Spinal cord (tissue), 10 donors: ENCODE measurements at places on chromosomes 3 and 15. TPM values are rescaled to one million over a fixed set of nuclear protein-coding genes. Genes with fewer than 3 reads are reported as not detected.
A peak's percentile ranks its signal among the peaks of the same experiment; 100 is the strongest.

DNA sequence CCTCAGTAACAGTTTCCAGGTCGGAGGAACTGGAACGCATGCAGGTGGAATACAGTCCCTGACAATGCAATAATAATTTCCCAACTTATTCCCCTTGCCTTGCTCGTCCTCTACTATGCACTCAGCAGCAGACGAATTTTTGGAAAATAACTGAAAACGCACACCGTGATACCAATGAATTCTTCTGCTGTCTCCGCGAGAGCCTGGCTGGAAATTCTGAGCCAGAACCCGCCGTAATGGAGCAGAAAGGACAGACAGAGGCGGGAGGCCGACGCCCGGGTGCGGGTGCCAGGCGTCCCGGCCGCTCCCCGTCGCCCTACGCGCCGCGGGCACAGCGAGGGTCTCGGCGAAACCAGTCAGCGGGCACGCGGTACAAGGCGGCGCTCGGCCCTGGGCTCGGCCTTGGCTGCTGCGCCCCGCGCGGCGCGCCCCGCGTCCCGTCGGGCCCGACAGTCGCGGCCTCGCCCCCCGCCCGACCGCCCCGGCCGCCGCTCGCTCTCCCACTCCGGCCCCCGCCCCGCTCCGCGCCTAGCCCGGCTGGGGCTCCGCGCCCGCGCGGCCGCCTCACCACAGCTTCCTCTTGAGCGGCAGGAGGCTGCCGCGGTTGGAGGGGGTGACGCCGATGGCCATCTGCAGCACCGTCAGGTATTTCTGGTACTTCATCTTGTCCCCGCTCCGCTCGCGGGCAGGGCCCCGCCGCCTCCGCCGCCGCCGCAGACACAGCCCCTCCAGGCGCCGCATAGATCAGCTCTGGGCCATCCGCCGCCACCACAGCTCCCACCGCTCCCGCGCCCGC lies 114.5 kb upstream of the GOLGA8J start:
- peak overlapping the region; percentile 47 for H3K4me3 ChIP-seq
- no peaks in the 10 kb centered on the region for H3K27me3 ChIP-seq
- DNase-seq, result peak; percentile 68
- peaks cover 10% of the 10 kb centered on the region for H3K4me1 ChIP-seq
- no peak overlapping the region for H3K27ac ChIP-seq

The GPR171 gene
- total RNA-seq, result 0.11 TPM

The GPR62 gene
- 1.2 TPM for total RNA-seq

DNA sequence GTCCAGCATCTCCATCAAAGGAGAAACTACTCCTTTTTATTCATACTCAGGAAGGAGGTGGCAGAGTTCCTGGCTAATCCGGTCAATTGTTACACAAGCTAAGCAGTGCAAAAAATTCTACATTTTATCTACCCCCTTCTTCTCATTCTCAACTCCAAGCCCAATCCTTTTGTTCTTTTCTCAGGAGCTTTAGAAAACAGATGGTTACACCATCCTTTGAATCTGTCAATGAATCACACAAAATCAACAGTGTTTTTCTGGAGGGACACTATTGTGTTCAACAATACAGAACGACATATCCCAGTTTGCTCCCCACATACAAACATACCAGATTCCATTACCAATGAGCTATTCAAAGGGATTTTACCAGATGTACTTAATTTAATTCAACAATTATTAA lies 362.1 kb downstream of the MAGI1 start:
- H3K36me3 ChIP-seq, result no peaks in the 10 kb centered on the region
- DNase-seq, result no peak
- no peaks in the 10 kb centered on the region for H3K4me1 ChIP-seq
- H3K27ac ChIP-seq, result no peak overlapping the region

The GOLGA8S gene
- 1.1 TPM for total RNA-seq

DNA sequence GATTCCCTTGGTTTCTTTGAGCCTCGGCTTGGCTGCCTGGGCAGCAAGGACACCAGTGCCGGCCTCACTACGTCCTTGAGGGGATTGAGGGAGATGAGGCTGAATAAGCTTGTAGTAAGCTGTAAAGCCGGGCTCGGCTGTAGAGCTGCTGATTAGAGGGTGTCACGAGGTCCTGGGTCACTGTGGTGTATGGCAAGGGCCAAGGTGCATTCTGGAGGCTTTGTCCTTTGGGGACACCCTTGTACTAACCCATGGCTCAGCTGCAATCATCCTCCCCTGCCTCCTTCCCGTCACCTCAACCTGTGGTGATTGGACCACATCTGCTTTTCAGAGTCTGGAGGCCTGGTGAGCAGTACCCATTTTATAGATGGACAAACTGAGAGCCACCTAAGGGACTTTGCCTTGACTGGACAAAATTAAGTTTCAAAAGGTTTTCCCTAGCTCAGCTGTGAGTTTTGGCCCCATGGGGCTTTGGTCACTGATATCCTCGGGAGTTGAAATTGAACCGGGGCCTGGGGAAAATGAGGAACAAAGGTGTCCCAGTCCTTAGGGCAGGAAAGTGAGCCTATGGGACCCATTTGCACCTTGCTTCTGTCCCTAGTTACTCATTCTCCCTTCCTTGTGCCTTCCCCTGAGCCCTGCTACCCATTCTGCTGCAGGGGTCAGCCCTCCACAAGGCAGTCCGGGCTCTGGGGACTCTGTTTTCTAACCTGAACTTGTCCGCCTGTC lies 2.4 kb downstream of the SLC6A6 start:
- H3K36me3 ChIP-seq, result peaks cover 3% of the 10 kb centered on the region
- DNase-seq, result no peak
- H3K4me3 ChIP-seq, result no peak overlapping the region
- no peak overlapping the region for H3K27ac ChIP-seq

- no peaks in the 10 kb centered on the region for H3K4me1 ChIP-seq
- DNase-seq, result no peak
- H3K27ac ChIP-seq, result no peak overlapping the region
- H3K27me3 ChIP-seq, result no peaks in the 10 kb centered on the region
- no peaks in the 10 kb centered on the region for H3K36me3 ChIP-seq
Measured at GRCh38 chr3:109927161-109927560, 589.8 kb upstream of the DPPA4 start.

- no peaks in the 10 kb centered on the region for H3K27me3 ChIP-seq
- H3K4me3 ChIP-seq, result no peak overlapping the region
- no peak overlapping the region for H3K27ac ChIP-seq
- no peaks in the 10 kb centered on the region for H3K36me3 ChIP-seq
- H3K4me1 ChIP-seq, result no peaks in the 10 kb centered on the region
Measured at GRCh38 chr3:62249855-62250543, 123.4 kb downstream of the FEZF2 start.

The CCK gene
- 17.5 TPM for total RNA-seq

- no peaks in the 10 kb centered on the region for H3K4me1 ChIP-seq
- H3K27me3 ChIP-seq, result no peaks in the 10 kb centered on the region
- H3K36me3 ChIP-seq, result peaks cover 8% of the 10 kb centered on the region
Measured at GRCh38 chr15:44450172-44450571, 22.7 kb downstream of the CTDSPL2 start.

GRCh38 chr15:87345961-87346360 lies 910.6 kb downstream of the NTRK3 start:
- H3K4me3 ChIP-seq, result no peak overlapping the region
- no peaks in the 10 kb centered on the region for H3K4me1 ChIP-seq
- H3K27me3 ChIP-seq, result no peaks in the 10 kb centered on the region
- no peak for DNase-seq

The SEMA6D gene
- 113 TPM for total RNA-seq

DNA sequence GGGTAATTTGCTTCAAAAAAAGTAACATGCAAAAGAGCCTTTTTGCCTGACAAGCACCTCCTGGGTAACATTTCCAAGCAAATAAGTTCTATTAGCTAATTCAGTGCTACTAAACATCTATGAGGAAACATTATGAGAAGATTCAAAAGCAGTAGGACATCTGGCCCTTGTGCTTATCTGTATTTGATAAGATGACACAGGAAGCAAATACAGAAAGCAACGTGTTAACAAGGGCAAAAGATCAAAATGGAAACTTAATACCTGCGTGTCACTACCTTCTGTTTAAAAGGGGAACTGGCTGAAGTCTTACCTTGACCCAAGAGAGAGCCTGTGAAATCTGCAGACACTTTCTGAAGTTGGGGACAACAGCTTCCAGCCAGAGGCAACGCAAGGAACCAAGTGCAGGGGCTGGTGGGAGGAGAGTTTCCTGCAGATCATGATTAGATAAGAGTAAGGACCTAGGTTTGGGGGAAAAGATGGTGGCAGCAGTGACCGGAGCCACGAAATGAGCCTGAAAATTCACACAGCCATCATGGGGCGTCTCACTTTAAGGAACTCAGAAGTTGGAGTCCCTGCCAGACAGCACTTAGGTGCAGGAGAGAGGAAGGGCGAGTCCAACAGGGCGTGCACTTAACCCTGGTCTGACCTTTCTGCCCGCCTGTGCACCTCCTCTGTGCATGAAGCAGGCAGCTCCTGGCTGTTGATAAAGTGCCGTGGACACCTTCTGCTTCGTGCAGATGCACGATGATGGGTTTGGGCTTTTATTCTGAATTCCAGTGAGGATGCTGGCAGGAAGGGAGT lies 153.6 kb upstream of the BHLHE40 start:
- peaks cover 32% of the 10 kb centered on the region for H3K4me1 ChIP-seq
- no peak for DNase-seq
- no peaks in the 10 kb centered on the region for H3K27me3 ChIP-seq
- H3K36me3 ChIP-seq, result no peaks in the 10 kb centered on the region
- H3K4me3 ChIP-seq, result no peak overlapping the region

GRCh38 chr15:93073465-93073952 lies 15.5 kb downstream of the RGMA start:
- H3K27me3 ChIP-seq, result peaks cover 2% of the 10 kb centered on the region
- peak overlapping the region; percentile 87 for H3K27ac ChIP-seq
- H3K4me1 ChIP-seq, result peaks cover 73% of the 10 kb centered on the region
- peaks cover 29% of the 10 kb centered on the region for H3K36me3 ChIP-seq
- DNase-seq, result no peak
- H3K4me3 ChIP-seq, result peak overlapping the region; percentile 45

The NPAP1 gene
- 0.69 TPM for total RNA-seq

DNA sequence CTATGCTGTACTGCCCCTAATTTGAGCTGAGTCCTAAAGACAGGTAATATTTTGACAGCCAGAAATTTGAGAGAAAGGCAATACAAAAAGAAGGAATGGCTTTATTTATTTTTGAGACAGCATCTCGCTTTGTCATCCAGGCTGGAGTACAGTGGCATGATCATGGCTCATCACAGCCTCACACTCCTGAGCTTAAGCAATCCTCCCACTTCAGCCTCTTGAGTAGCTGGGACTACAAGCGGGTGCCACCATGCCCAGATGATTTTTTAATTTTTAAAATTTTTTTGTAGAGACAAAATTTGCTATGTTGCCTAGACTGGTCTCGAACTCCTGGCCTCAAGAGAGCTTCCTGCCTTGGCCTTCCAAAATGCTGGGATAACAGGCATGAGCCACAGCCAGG lies 77.4 kb upstream of the SLC4A7 start:
- no peaks in the 10 kb centered on the region for H3K4me1 ChIP-seq
- no peaks in the 10 kb centered on the region for H3K27me3 ChIP-seq
- no peak overlapping the region for H3K4me3 ChIP-seq

- DNase-seq, result no peak
- no peak overlapping the region for H3K4me3 ChIP-seq
- peaks cover 37% of the 10 kb centered on the region for H3K36me3 ChIP-seq
- H3K27me3 ChIP-seq, result no peaks in the 10 kb centered on the region
- peaks cover 14% of the 10 kb centered on the region for H3K4me1 ChIP-seq
Measured at GRCh38 chr15:66498501-66499386, 1.2 kb upstream of the SNAPC5 start.

GRCh38 chr3:122608916-122609315 lies 31.5 kb downstream of the PARP15 start:
- no peaks in the 10 kb centered on the region for H3K4me1 ChIP-seq
- no peaks in the 10 kb centered on the region for H3K36me3 ChIP-seq
- DNase-seq, result no peak

- H3K4me1 ChIP-seq, result peaks cover 18% of the 10 kb centered on the region
- H3K27me3 ChIP-seq, result peaks cover 26% of the 10 kb centered on the region
- no peak for DNase-seq
- no peak overlapping the region for H3K4me3 ChIP-seq
- H3K36me3 ChIP-seq, result no peaks in the 10 kb centered on the region
Measured at GRCh38 chr3:194745422-194746184, 59.9 kb downstream of the FAM43A start.

DNA sequence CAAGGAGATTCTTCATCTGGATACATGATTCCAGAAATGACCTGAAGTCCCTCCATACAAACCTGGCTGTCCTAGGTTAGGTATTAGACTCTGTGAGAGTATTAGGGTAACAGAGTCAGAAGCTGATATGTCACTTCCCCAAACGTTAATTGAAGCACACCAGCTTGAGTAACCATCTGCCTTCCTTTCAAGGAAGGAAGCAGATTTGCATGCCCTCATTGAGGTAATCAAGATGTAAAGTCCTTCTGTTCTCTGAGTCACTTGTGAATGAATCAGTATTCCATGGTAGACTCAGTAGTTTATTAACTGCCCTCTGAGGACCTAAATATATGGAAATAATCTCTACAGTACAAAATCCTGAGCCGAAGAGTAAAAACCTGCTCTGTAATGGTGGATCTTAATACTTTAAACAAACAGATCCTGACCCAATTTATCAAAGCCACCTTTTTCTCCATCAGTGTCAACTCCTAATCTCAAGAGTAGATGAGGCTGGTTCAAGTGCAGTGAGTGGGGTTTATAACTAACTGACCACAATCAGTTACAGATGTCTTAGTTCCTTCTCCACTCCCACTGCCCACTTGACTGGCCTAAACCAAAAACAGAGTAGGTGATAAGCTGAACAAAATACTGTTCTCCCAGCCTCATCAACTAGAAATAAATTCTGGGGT lies 246.2 kb upstream of the CHRM5 start:
- no peaks in the 10 kb centered on the region for H3K27me3 ChIP-seq
- no peak for DNase-seq
- no peak overlapping the region for H3K27ac ChIP-seq
- no peak overlapping the region for H3K4me3 ChIP-seq
- H3K4me1 ChIP-seq, result no peaks in the 10 kb centered on the region

The TIMP4 gene
- total RNA-seq, result 8.7 TPM

- H3K4me1 ChIP-seq, result no peaks in the 10 kb centered on the region
- no peak overlapping the region for H3K4me3 ChIP-seq
- no peak overlapping the region for H3K27ac ChIP-seq
- no peak for DNase-seq
- no peaks in the 10 kb centered on the region for H3K27me3 ChIP-seq
Measured at GRCh38 chr15:89026167-89026566, 62.1 kb upstream of the ABHD2 start.

GRCh38 chr3:106683953-106684620 lies 693.2 kb upstream of the CCDC54 start:
- no peak overlapping the region for H3K4me3 ChIP-seq
- H3K4me1 ChIP-seq, result no peaks in the 10 kb centered on the region
- no peaks in the 10 kb centered on the region for H3K36me3 ChIP-seq
